SK-N-SH (cell line): ENCODE measurements at places on chromosomes 16 and 17.
A peak's percentile ranks its signal among the peaks of the same experiment; 100 is the strongest.

DNA sequence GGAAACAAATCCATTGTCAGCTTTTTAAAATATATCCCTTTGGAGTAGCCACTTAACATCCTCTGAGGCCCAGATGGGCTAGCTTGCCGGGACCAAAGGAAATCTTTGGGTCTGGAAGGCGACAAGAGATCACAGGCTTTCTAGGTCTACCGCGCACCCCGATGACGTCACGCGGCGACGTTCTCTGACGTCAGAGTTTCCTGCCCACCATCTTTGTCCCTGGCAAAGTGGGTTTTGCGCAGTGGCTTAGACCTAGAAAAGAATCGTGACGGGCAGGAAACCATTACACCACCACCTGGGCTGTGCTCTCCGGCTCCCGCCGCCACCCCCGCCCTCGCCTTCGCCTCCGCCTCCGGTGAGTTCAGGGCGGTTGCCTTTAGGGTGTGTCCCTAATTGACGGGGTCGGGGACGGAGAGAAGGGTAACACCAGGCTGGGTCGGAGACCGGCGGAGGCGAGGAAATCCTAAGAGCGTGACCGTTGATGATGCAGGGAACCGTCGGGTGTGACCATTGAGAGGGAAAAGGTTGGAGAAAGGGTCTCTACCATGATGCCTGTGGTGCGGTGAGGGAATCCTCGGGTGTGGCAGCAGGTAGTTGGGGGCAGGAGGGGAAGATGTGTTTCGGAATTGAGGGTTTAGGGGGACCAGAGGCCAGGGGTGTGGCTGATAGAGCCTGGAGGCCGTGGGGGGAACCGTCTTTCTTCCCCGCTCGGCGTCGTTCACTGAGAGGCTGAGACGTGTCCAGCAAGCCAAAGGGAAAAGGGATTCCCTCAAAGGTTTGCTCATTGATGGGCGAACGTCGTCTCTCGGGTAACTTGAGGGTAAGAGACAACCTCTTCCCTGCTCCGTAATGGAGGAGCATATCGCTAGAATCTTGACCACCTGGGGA lies at the start of gene AP2B1:
Gene AP2B1, plus strand, starts transcription at position 249 of the 888 bp plus-strand sequence. CDS start 6,709 bp downstream, outside the sequence.
- DNase-seq, result peak; percentile 88

DNA sequence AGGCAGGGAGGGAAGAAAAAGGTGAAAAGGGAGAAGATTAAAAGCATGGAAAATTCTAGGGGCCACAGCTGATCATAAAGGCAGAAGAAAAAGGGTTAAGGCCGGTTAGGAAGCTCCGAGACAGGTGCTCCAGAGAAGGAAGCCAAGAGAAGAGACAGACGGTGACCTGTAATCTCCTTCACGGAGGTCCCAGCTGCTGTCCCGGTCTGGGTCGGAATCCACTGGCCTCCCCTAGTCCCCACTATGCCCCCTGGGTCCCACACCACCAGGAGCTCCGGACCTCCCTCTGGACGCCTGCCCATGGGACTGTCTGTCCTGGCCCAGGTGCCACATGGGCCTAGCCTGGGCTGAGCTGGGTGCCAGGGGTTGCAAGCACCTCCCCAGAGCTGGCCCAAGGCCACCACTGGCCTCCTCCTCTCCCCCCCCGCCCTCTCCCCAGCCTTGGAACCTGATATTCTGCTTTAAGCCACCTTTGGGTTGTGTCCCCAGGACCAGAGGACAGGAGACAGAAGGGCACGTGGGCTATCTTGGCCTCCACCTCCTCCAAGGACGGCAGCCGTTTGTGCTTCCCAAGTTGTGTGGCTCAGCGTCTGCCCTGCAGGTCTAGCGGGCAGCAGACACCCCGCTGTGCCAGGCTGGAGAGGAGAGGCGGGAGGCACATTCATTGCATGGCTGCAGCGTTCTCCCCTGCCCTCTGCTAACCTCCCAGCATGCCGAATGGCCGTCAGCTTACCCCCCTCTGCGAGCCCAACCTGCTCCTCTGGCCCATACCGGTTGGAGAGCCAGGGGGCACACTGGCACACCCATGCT lies 102.4 kb downstream of the ENGASE start:
- no peak for DNase-seq

DNA sequence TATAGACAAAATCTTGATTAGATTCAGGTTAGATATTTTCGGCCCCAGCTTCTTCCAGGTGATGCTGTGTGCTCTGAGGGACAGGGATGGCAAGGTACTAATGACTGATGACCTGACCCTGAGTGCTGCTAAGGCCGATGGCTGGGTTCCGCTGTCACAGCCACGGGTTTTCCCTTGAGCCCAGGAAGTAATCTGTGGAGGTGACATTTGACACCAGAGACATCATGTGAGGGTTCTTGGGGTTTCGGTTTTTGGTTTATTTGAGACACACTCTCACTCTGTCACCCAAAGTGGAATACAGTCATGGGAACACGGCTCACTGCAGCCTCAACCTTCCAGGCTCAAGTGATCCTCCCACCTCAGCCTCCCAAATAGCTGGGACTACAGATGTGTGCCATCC lies 9.8 kb downstream of the OTOP3 start:
- no peak for DNase-seq

- DNase-seq, result no peak
Measured at GRCh38 chr16:30104492-30104891, 8.5 kb upstream of the YPEL3 start.

GRCh38 chr17:7836596-7837407 lies 2.8 kb downstream of the KDM6B start:
- peak; percentile 85 for DNase-seq

- DNase-seq, result no peak
Measured at GRCh38 chr16:48622456-48623303, 12.7 kb upstream of the N4BP1 start.
